ENCODE measurements at places on chromosomes 3 and 15.

DNA sequence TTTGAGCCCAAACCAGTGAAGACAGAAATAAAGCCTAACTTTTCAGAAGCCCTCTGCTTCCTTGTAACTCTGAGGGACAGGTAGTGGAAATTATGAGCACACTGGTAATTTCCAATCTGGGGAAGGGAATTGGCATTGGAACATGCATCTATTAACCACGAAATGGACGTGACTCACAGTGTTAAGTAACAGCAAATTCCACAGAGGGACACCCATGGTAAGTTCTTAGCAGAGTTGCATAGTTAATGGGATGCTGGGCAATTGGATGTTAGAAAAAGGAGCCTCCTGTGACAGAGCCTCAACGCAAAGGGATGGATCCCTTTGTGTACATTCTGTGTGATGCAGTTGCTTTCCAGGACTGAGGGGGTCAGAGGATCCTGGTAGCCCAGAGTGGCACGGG lies 168.6 kb downstream of the SEMA6D start:
- no peak for DNase-seq

DNA sequence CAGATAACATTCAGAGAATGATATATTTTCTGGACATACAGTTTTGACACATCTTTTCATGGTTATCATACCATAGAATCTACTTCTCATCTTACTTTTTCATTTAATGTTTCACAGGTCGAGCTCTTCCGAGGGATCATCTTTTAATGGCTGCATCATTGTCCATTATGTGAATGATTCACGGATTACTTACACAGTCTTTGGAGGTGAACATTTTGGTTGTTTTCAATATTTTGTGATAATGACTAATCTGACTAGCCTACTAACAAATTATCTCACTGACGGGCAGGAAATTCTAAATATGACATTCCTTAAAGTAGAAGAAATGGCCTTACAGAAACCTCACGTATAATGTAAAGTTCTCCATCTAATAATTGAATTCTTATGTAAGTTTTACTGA lies 209.1 kb upstream of the STRIT1 start:
- DNase-seq: no peak

GRCh38 chr15:31811641-31812040 lies 218.7 kb upstream of the CHRNA7 start:
- DNase-seq: no peak

- DNase-seq: no peak
These were observed 77.3 kb upstream of the ATP2B2 start for GRCh38 chr3:10582733-10583132.

DNA sequence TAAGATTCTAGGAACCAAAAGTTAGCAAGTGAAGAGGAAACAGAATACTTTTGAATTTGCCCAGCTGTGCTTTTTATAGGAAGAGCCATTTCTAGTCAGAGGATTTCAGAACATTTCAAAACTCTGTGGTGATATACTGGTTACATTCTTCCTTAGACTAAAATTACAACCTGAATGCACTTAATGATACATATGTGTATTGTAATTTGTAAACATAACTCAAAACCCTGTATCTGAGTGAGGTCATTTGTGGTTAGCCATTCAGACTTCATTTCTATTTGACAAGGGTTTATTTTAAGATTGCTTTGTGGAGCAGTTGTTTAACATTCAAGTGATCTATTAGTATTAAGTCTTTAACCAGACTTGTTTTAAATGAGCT lies 59.4 kb upstream of the TRIM71 start:
- DNase-seq: no peak
